ENCODE measurements at places on chromosomes 7 and 10.

GRCh38 chr7:159143780-159144757, 598 bp downstream of the VIPR2 start:
- DNase-seq: no peak

- DNase-seq: no peak
Observed at GRCh38 chr7:47783456-47784223, 164.6 kb downstream of the PKD1L1 start.

DNA sequence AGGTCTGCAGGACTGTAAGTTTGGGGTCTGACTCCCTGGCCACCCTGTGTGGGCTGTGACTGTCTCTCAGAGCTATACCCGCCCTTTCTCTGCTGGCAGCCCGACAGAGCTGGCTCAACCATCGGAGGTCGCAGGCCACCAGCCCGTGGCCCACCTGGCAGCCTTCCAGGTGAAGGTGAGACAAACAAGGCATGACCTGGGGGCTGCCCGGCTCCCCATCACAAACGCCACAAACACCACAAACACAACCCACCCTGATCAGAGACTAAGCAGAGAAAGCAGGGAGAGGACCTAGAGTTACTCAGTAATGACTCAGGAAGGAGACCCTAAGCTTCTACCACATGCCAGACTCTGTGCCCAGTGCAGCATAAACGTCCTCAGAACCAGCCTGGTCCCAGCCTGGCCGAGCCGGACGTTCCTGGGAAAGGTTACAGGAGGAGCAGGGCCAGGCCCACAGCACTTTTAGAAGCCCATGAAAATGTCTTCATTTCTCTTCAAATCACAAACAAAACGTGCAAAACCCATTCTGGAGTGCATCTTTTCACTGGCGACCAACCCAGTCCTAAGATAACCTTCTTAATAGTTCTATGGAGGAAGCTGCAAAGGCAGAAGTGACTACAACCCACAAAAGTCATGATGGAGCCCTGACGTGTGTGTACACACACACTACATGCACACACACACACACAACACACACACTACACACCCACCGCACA, 66.8 kb downstream of the MKI67 start:
- no peak for DNase-seq

DNA sequence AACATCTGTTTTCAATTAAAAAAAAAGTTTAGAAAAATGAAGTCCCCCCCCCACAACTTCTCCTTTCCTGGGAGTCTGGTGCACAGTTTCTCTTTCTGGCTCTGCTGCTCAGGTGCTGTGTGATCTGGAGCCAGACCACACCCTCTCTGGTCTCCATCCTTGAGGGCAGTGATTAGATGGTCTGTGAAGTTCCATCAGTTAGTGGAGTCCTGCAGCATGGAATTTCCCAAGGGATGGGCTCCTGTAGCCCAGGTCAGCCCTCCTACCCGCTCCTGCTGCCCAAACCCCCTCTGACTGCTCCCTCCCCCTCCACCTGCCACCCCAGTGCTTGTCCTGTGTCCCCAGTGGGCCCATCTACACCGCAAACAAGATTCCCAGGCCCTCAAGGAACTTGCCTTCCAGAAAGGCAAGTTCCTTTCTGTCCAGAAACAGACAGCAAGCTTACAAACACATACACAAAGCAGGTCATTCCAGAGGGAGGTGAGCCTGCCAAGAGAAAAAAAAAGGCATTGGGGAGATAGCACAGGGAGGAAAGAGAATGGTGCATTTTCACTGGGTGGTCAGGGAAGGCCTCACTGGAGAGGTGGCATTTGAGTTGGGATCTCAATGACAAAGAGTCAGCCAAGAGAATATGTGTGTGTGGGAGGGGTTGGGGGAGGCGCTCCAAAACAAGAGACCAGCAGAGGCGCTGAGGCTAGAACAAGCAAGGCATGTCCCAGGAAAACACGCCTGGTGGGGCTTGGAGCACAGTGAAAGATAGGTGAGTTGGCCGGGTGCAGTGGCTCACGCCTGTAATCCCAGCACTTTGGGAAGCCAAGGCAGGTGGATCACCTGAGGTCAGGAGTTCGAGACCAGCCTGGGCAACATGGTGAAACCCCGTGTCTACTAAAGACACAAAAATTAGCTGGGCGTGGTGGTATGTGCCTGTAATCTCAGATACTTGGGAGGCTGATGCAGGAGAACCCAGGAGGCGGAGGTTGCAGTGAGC, 49.5 kb upstream of the SLC29A3 start:
- no peak for DNase-seq

- no peak for DNase-seq
Observed at GRCh38 chr7:158039270-158039669, 548.4 kb downstream of the PTPRN2 start.

- no peak for DNase-seq
Observed at GRCh38 chr7:124179641-124180040, 146.8 kb upstream of the TMEM229A start.

GRCh38 chr10:133140417-133141143, 19.4 kb upstream of the KNDC1 start:
- no peak for DNase-seq

GRCh38 chr10:113267619-113268562, 285.0 kb upstream of the HABP2 start:
- no peak for DNase-seq

All from activated CD8-positive, alpha-beta memory T cell treated with anti-CD3 and anti-CD28 coated beads for 48 hours (primary cell).